Tibial nerve (tissue), 4 donors: ENCODE measurements at places on chromosomes 4 and X. TPM values are rescaled to one million over a fixed set of nuclear protein-coding genes. Genes with fewer than 3 reads are reported as not detected.

DNA sequence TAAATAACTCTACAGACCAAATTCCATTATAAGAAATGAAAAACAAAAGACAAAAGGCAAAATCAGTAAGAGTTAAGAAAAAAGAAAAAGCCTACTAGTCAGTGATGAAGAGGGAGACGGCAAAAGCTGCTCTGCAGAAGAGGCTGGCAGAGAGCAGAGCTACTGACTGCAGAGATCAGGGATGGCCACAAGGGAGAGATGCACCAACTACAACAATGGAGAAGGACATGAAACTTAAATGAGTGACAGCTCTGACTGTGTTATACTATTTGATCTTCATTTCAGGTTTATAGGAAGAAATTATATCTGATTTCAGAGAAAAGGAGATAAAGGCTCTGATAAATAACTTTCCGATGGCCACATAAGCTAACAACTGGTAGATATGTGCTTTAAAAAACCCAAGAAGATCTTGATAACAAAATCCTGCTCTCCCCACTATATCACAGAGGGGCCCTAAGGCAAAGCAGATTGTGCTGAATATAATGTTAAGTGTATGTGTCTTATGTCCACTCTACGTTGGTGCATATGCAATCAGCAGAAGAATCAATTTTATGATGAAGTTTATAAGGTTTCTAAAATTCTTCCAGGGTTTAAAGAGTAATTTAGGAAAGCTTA is 58.4 kb upstream of the COX18 start:
- H3K36me3 ChIP-seq, result no peaks in the 10 kb centered on the region
- DNase-seq, result no peak
- H3K27ac ChIP-seq, result no peak overlapping the region

- H3K36me3 ChIP-seq, result no peaks in the 10 kb centered on the region
- DNase-seq, result no peak
- no peak overlapping the region for H3K4me3 ChIP-seq
- no peaks in the 10 kb centered on the region for H3K27me3 ChIP-seq
- H3K4me1 ChIP-seq, result no peaks in the 10 kb centered on the region
Measured at GRCh38 chr4:73653695-73654106, 33.5 kb upstream of the RASSF6 start.

DNA sequence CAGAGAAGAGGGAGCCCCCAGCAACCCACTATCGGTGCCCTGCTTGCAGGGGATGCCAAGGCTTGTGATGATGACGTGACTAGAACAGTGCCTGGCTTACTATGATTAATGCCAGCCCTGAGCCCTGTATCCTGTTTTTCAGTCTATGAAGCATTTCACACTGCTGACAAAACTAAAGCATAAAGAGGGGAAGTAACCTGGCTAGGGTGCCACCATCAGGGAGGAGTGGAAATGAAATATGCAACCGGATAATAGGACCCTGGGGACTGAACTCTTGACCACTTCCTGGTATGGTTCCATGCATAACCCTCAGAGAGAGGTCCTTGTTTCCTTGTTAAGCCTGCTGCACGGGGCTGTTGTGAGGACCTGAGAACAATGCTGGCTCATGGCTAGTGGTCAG is 50.3 kb downstream of the MED28 start:
- no peak for DNase-seq
- no peaks in the 10 kb centered on the region for H3K27me3 ChIP-seq
- H3K4me3 ChIP-seq, result no peak overlapping the region
- H3K4me1 ChIP-seq, result no peaks in the 10 kb centered on the region
- H3K36me3 ChIP-seq, result no peaks in the 10 kb centered on the region

The CT47C1 gene
- total RNA-seq, result not detected

The TAF7L gene
- not detected for total RNA-seq

DNA sequence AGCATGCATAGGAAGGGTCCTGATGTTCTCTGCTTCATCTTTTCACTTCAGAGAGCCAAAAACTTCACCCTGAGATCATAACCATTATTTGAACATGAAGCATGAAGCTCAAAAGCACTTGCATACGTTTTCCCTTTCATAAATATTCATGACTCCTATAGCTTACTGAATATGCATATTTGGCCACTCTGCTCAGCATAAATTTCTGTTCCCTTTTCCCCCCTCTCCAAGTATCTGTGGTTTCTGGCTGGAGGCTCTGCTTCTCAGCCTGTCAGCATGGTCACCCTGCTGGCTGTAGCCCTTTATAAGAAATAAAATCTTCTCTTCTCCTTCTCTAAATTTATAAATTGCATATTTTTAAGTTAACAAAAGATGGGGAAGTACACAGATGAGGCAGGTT is 384.7 kb upstream of the AGA start:
- no peaks in the 10 kb centered on the region for H3K27me3 ChIP-seq
- H3K4me1 ChIP-seq, result no peaks in the 10 kb centered on the region
- no peak overlapping the region for H3K27ac ChIP-seq
- no peaks in the 10 kb centered on the region for H3K36me3 ChIP-seq
- no peak overlapping the region for H3K4me3 ChIP-seq
- DNase-seq, result no peak

The GPRIN3 gene
- total RNA-seq, result 5.2 TPM

The P2RY8 gene
- total RNA-seq, result 1.2 TPM
